NCI-H1436 treated with DMSO at 0.1 percent for 48 hours (cell line): ENCODE measurements at places on chromosomes 11 and 22.

DNA sequence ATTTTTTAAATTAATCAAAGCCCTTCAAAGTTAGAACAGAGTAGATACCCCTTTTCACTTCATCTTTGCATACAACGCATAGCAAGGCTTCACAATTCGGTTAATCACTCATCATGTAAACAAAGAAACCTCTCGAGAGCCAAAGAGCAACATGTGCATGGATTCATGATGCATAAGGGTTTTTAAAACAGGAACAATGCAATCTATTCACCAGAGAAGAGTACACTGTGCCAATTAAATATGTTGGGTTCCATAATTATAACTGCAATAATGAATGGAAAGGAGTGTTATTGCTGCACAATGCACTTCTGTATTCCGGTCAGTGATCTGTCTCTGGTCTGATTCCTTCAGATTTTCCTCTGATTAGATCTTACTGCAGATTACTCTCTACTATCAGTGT is 45.3 kb downstream of the CADM1 start:
- peak; percentile 61 for DNase-seq

- DNase-seq: no peak
Observed at GRCh38 chr22:37162221-37163095, 12.7 kb upstream of the IL2RB start.

DNA sequence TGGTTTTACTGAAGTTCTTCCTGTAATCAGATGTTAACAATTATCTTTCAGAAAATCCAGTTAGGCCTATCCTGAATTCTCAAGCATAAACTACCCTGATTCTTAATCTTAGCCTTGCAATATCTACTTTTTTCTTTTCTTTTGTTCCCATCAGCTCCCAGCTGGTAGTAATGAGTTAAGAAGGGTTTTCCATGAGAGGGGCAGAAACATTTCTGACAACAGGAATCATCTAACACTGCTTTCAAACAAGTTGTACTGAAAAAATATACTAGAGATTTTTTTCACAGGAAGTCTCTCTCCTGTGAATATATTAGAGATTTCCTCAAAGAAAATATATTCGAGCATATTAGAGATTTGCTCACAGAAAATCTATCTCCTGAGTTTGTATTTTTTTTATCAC is 3.3 kb upstream of the TRIM6 start:
- DNase-seq: no peak

- DNase-seq: no peak
Observed at GRCh38 chr11:96842731-96843130, 452.9 kb downstream of the JRKL start.

DNA sequence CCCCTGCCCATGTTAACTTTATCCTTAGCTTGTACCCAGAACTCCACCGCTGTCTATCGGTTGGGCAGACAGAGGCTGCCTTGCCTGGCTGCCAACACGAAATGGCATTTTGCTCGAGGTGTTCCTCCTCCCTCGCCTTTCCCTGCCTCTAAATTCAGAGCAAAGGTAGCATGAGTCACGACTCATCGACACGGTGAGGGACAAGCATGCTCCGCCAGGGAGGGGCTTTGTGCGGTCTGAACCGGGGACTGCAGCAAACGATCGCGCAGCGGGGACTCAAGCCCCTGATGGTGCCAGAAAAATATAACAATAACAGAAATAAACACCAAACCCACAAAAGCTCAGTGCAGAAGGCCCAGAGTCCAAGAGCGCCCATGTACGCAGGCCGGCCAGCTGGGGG is 52.3 kb downstream of the RTL6 start:
- no peak for DNase-seq

- DNase-seq: no peak
Observed at GRCh38 chr22:48887394-48888332, 940.0 kb downstream of the BRD1 start.

- DNase-seq: no peak
Observed at GRCh38 chr11:87454241-87454640, 416.5 kb downstream of the TMEM135 start.

GRCh38 chr11:86370922-86371594 is 3.6 kb upstream of the CCDC81 start:
- DNase-seq: no peak

GRCh38 chr11:131077340-131077739 is 161.1 kb upstream of the SNX19 start:
- no peak for DNase-seq

DNA sequence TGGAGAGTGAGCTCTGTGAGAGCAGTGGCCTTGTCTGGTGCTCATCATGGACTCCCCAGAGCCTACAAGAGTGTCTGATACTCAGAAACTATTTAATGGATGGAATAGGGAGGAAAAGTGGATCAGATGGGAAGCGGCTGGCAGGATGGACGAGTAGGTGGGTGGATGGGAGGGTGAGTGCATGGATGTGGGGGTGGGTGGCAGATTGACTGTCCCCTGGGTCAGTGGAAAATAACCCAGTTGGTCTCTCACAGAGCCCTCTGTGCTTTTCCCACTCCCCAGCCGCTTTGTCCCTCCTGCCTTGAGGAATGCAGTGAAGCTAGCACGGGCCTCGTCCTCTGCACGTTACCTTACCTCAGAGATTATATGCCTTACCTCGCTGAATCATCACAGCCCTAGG is 5.9 kb downstream of the SPI1 start:
- DNase-seq: no peak

DNA sequence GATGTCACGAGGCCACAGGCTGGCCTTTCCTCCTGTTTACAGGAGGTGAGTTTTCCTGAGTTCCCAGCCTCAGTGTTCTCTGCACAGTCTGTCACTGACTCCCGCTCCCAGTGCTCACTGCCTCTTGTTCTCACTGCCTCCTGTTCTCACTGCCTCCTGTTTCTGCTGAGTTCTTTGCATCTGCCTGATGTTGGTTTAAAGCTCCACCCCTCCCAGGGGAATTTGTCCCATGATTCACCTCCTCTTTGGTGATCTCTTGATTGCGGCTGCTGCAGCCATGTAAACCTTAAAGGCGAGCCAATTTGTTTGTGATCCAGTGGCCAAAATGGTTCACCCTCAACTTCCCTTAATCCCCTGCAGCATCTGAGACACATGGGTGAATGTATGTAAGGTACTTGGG is 6.0 kb upstream of the TUBA8 start:
- DNase-seq: no peak

DNA sequence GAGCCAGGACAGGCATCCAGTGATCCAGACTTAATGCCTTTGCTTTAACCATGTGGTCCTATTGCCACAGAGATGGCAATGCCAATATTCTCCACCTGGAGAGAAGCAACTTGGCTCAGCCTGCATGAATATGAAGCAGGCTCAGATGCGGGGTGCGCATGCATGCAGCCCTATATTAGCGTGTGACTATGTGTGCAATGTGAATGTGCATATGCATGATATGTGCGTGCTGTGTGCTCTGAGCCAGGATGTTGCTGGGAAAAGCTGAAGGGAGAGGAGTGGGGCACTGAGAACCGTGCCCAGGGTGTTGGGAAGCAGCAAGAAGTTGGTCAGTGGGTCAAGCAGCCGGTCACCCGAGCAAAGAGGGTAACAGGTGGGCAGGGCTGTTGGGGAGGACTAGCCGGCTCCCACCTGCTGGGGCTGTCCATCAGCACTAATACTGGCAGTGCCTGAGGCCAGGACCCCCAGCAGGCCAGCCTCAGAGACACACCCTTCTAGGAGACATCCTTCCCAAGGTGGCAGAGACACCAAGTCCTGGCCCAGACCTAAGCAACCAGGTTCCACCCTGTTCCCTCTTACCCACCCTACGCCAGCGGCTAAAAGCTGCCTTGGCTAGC is 24.8 kb upstream of the MYOD1 start:
- DNase-seq: no peak

DNA sequence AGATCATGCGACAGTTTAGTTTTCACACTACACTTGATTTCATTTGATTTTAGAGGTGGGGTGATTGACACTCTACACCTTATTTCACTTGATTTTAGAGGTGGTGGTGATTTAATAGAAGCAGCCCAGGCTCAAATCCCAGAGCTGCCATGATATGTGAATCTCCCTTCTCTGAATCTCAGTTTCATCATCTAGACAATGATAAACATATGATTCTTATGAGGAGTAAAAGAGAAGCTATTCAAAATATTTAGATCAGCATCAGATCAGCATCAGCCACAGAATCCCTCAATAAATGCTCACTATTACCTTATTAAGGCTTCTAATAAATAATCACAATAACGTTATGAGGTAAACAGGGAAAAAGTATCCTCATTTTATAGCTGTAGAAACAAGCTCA is 98.8 kb downstream of the MSANTD4 start:
- DNase-seq: no peak

DNA sequence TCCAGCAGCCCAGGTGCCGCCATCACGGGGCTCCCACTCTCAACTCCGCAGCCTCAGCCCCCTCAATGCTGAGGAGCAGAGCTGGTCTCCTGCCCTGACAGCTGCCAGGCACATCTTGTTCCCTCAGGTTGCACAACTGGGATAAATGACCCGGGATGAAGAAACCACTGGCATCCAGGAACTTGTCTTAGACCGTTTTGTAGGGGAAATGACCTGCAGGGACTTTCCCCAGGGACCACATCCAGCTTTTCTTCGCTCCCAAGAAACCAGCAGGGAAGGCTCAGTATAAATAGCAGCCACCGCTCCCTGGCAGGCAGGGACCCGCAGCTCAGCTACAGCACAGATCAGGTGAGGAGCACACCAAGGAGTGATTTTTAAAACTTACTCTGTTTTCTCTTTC is at the start of gene SAA1:
TSS of gene SAA1 (plus strand) at position 316 of the 400 bp plus-strand sequence. CDS start 624 bp downstream, outside the sequence.
- no peak for DNase-seq

GRCh38 chr11:18295316-18295715 is 26.6 kb downstream of the HPS5 start:
- no peak for DNase-seq

GRCh38 chr22:45896964-45897538 is 79.9 kb downstream of the WNT7B start:
- no peak for DNase-seq

DNA sequence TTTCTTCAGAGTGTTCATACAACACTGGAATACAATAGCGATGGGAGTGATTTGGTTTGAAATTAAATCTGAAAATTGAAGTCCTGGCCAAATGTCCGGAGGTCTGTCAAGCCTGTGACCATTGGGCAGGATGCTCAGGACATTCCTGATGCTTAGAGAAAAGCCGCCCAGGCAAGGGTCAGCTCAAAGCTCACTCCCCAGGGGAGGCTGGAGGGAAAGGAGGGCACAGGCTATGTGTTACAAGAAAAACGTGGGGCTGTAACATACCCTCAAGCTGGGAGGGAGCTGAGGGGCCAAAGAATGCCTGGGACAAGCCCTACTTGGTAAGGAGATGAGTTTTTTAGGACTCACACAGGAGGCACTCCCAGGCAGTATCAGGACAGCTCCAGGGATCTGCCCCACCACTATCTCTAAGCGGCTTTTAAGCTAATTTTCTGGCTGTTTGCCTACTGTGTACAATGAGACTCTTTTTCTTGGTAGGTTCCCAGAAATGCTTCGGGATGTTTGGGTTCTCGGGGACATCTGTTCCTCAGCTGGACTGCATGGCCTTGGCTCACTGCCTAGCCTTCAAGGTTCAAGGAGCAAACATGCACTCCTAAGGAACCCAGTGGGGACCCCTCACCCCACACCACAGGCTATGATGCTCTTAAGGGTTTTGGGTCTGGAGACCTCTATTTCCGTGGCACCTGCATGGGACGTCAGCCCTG is 500.1 kb downstream of the BRD1 start:
- DNase-seq: no peak

GRCh38 chr11:109956124-109956793 is 136.9 kb upstream of the ZC3H12C start:
- no peak for DNase-seq

- DNase-seq: no peak
Observed at GRCh38 chr11:58688789-58689503, 42.8 kb downstream of the GLYAT start.

GRCh38 chr11:24575392-24575791 is 78.5 kb downstream of the LUZP2 start:
- no peak for DNase-seq

DNA sequence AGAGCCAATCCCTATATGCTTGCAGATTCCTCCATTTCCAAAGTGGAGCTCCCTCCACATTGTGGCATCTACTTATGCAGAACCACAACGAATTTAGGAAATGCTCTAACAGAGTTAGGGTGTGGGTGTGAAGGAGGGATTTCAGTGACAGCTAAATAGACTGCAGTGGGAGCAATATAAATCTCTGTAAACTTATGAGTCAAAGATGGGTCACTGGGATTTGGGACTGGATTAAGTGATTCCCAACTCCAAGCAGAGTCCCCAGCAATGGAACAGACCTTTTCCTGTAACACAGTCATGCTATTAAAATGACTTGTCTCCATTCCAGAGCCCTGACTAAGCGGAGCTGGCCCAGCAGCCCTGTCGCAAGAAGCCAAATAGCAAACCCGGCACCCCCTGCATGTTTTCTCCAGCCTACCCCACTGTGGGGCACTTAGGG is 36.6 kb downstream of the RPL27A start:
- no peak for DNase-seq

DNA sequence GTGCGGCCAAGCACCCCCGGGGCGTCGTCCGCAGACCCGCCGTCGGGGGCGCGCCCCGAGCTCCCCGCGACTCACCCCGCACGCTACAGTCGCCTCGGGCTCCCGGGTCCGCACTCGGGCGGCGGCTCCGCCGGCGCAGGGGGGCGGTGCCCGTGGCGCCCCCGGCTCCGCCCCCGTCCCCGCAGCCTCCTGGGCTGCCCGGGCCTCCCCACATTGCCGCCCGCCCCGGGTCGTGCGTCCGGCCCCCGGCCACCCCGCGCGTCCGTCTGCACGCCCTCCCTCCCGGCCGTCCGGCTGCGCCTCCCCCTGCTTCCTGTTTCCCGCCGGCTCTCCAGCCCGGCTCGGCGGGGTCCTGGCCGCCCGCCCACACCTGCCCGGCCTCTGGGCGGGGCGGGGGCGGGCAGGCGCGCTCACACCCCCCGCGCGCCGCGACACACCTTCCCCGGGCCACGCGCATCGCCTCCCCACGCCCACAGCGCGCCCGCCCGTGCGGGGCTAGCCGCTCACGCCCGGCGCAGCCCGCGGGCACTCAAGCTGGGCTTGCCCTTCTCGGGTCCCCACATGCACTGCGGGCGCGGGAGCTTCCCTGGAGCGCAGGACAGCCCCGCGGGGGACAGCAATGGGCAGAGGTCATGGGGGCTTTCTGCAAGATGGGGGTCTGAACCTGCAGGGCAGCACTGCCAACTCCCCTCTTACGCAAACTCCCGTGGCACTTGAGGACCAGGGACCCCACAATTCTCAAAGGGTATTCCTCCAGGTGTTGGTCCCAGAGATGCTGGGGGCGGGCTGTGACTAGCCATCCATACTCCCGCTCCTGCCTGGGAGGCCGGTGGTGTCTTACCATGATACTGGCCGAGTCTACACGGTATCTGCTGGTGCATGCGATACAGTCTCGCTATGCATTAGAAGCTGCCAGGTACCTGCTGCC is at the start of gene CARD10:
TSS of gene CARD10 (minus strand) at position 148 of the 928 bp plus-strand sequence. CDS start 215 bp downstream, outside the sequence.
- no peak for DNase-seq

DNA sequence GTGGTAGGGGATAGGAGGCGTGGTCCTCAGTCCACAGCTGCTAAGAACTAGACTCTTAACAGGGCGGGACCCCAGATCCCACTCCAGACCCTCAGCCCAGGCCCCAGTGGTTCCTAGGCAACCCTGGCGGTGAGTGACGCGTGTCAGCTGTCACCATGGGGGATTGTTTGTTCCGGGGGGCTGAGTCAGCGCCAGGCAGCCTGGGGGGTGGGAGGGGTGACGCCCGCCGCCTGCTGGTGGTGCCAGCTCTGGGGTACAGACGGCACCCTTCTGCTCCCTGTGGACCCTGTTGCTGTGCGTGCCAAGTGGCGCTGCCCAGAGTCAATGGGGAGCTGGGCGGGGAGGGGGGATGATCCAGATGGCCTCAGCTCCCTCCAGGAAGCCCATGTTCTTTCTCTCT is 2.5 kb downstream of the CNIH2 start:
- no peak for DNase-seq

- no peak for DNase-seq
Observed at GRCh38 chr11:69257838-69258658, 35.9 kb upstream of the MYEOV start.

- DNase-seq: peak; percentile 65
Observed at GRCh38 chr11:45057938-45058646, 88.3 kb upstream of the PRDM11 start.
